ENCODE measurements at places on chromosomes 1 and 21.

- no peak for DNase-seq
Observed at GRCh38 chr1:14113841-14114567, 414.0 kb downstream of the PRDM2 start.

DNA sequence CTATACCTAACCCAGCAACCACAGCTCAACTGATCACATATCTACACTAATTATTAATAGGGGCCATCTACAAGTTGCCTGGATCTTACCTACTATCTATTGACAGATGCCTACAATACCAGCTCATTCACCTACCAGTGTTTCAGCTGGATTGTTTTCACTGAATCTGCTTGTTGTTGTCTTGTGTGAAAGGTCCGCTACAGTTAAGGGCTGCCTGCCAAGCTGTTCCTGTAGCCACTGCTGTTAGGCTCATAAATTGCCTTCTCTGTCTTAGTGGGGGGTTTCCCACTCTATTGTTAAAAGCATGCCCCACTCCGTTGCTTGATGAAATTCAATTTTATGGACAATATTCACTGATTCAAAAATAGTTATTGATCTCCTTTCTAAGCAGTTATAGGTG, 199.7 kb upstream of the TMPRSS15 start:
- DNase-seq = no peak

DNA sequence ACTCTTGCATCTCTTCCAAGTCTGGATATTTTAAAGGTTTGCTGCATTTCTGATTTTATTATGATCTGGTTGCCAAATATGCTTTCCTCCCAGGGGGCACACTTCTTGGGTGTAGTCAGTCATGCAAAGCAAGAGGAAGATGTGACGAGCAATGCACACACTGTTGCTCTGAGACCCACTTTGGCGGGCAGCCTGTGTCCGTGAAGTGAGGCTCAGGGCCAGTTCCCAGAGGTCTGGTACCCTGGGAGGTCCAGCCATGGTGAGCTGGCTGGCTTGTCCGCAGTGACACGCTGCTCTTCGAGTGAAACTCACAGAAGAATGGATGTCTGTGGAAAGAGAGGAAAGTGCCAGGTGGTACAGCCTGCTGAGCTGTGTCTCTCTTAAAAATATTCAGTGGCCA, 52.8 kb upstream of the EDN2 start:
- DNase-seq = peak; percentile 73

DNA sequence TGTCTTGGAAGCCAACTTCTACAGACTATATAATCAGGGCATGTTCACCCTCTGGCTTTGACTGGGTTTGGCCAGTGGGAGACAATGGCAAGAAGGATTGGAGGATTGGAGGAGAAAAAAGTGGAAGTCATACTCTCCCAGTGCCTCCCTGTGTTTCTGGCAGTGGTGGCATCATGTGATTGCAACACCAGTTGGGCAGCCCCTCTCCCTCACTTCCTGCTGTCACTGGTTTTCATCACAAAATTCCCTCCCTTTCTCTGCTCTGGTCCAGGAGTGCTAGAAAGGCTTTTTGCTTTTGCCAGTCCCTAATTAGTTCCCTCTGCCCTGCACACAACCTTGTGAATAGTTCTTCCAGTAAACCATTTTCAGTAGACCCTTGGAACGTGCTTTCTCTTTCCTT, 3.7 kb upstream of the QSOX1 start:
- DNase-seq = no peak

- no peak for DNase-seq
Observed at GRCh38 chr21:33370305-33370704, 32.9 kb upstream of the IFNGR2 start.

DNA sequence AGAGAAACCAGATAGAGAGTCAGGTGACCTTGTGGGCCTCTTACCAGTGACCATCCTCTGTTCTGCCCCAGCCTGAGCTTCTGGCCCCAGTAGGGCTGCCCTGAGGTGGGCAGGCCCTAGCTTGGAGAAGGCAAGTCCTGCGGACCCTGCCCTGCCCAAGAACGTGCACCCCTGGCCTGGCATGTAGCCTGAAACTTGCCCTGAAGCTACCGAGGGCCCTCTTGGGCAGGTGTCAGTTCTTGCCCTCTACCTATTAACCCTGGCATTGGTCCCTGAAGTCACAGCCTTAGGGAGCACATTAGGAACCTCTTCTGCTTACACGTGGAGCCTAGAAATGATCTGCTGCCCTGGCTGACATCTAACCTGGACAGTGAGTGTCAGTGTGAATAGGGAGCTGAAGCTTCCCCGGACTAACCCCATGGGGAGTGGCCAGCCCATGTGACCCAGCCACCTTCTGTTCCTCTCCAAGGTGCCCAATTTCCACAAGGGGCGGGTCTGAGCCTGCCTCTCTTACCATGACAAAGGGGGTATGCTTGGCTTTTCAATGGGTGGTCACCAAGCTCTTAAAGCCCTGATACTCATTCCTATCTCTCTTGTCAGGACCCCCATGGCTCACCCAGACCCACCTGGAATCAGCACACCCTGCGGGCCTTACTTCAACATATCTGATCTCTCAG, 163.0 kb downstream of the ZSCAN20 start:
- DNase-seq = no peak

- DNase-seq = no peak
Observed at GRCh38 chr1:108972951-108973350, 9.7 kb upstream of the CLCC1 start.

DNA sequence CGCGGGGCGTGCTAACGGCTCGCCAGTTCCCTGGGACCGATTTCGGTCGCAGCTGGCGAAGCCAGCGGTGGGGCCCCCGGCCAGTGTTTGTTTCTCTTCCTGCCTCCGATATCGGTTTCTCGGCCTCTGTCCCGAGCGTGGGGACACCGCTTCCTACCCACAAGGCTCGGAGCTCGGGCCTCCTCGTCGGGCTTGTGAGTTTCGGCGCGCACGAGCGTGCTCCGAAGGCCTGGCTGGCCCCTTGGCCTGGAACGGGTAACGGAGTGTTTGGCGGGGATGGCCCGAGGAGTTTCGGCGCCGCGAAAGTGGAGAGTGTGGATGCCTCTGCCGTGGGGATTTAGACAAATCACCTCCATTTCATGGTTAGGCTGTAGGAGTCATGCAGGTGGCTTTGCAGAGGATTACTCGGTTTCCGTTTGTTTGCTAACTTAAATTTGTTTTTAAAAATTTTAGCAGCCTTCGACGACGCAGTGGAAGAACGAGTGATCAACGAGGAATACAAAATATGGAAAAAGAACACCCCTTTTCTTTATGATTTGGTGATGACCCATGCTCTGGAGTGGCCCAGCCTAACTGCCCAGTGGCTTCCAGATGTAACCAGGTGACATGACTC, 559 bp downstream of the RBBP4 start:
- DNase-seq = no peak

DNA sequence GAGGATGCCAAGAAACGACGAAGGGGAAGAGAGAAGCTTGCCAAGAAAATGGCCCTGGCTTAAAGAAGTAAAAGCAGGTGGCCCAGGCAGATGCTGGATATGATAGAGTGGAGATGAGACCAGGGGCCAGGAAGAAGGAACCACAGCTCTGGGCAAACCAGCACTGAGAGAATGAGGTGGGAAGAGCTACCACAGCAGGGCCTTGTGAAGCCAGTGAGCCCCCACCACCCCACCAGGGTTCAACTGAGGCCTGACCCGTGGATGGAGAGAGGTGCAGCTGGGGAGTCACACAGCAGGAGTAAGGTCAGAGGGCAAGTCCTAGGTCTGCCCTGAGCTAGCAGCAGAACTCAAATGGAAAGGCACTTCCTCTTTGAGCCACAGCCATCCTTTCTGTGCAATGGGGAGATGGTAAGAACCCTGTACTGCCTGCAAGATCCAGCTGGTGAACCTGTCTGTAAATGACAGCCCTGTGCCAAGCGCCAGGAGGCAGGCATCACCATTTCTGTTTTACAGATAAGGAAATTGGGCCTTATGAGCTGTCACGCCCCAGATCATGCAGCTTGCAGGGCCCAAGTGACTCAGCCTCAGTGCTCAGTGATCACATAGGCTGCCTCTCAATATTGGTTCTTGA, 8.5 kb downstream of the SH3BGRL3 start:
- no peak for DNase-seq

GRCh38 chr1:171455967-171456366, 29.4 kb upstream of the PRRC2C start:
- no peak for DNase-seq

DNA sequence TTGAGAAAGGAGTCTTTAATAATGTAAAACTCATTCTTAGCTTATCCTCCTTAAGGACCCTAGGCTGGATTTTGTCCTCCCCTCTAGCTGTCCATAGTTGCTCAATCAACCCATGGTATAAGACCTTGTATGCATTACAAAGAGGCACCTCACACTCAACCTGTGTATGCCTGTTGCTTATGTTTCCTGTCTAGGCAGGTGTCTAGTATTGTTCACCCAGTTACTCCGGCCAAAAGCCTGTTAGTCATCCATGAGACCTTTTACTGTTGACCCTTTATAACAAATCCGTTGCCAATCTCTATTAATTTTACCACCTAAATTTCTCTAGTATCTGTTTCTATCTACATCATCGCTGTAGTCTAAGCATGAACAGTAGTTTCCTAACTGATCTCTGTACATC, 3.7 kb downstream of the LYPLAL1 start:
- no peak for DNase-seq

DNA sequence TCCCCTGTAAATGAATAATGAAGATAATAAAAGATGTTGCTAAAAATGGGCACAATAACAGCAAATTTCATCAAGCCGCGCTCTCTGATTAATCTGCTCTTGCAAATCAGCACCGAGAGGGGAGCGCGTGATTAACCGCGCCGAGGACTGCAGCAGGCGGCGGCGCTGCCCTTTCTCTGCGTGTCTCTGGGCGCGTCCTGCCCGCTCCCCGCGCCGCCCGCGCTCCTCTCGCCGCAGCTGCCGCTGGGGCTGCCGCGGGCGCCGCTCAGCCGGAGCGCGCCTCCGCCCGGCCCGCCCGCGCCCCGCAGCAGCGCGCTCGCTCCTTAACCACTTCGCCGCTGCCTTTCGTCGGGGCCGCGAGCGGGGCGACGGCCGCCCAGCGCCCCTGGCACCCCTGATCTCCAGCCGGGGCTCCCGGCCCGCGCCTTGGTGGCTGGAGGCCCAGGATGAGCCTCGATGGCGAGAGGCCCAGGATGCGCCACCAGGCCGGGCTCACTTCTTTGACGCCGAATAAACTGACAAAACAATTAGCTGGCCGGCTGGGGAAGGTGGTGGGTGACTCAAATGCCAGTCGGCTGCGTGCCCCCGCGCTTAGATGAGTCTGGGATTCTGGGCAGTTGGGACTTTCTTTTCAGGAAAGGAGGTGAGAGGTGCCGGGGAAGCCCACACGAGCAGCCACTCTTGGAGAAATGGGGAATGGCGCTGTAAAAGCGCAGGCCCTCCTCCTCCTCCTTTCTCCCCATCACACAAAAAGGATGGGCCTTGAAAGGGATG, 221.4 kb upstream of the PKN2 start:
- DNase-seq = no peak

DNA sequence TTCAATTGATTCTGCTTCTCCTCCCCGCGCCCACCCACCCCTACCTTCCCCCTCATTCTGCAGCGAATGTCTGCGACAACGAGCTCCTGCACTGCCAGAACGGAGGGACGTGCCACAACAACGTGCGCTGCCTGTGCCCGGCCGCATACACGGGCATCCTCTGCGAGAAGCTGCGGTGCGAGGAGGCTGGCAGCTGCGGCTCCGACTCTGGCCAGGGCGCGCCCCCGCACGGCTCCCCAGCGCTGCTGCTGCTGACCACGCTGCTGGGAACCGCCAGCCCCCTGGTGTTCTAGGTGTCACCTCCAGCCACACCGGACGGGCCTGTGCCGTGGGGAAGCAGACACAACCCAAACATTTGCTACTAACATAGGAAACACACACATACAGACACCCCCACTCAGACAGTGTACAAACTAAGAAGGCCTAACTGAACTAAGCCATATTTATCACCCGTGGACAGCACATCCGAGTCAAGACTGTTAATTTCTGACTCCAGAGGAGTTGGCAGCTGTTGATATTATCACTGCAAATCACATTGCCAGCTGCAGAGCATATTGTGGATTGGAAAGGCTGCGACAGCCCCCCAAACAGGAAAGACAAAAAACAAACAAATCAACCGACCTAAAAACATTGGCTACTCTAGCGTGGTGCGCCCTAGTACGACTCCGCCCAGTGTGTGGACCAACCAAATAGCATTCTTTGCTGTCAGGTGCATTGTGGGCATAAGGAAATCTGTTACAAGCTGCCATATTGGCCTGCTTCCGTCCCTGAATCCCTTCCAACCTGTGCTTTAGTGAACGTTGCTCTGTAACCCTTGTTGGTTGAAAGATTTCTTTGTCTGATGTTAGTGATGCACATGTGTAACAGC, 339.9 kb downstream of the NTNG1 start:
- DNase-seq = no peak

- no peak for DNase-seq
Observed at GRCh38 chr1:2160451-2161300, 33.9 kb downstream of the FAAP20 start.

- no peak for DNase-seq
Observed at GRCh38 chr1:95168761-95169351, 51.7 kb downstream of the TLCD4 start.

DNA sequence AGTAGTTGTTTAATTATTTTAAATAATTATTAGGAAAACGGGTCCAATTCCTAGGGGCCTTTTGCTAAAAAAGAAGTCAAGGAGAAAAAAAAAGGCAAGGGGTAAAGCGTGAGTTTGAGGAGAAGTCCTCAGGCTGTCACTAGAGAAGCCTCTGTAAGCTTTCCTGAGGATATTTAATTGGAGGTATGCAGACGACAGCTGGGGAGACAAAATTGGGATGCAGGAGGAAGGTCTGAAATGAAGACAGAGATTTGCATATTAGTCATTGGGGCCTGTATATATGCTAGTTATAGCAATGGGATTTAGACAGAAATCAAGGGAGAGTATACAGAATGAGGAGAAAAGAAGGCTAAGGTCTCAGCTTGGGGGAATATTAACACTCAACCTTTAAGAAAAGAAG, 8.6 kb downstream of the ATP6V1G3 start:
- DNase-seq = no peak

DNA sequence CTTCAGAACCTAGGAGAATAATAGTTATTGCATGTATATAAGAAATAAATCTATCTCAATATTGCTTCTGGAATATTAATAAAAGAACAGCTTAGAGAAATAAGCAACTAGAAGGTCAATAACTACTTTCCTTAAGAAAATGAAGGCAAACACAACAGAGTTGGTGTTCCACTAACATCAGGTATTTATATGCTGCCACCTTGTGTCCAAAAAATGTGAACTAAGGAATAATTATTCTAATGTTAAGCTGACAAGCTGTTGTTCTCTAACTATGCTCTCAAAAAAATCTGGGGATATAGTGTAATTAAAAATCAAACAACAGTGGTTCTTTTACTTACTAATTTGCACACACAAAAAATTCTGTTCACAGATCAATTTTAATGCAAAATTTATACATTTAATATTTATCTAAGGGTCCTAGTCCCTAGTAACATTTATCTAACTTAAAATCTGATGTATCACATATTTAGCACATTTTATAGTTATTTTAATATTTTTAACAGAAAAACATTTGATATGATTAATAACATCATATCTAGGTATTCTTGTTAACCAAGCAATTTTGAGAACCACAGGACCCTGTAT, 39.6 kb downstream of the UCHL5 start:
- DNase-seq = peak; percentile 59

Measured in HFFc6 (cell line).